ENCODE measurements at places on chromosomes 3 and 15. TPM values are rescaled to one million over a fixed set of nuclear protein-coding genes. Genes with fewer than 3 reads are reported as not detected.

STRC gene
- total RNA-seq: 0.45 TPM

SCN11A gene
- not detected for total RNA-seq

KCNH8 gene
- total RNA-seq: not detected

HRG gene
- total RNA-seq: not detected

KBTBD12 gene
- not detected for total RNA-seq

RAB6B gene
- 3.3 TPM for total RNA-seq
